ENCODE measurements at places on chromosomes 3 and 15. TPM values are rescaled to one million over a fixed set of nuclear protein-coding genes. Genes with fewer than 3 reads are reported as not detected.

The SYNPR gene
- not detected for total RNA-seq

The DMXL2 gene
- total RNA-seq, result 31.2 TPM

The COMMD2 gene
- 28.0 TPM for total RNA-seq

The NUP210 gene
- 0.33 TPM for total RNA-seq

The ATP13A5 gene
- not detected for total RNA-seq

The ARNT2 gene
- total RNA-seq, result 9.8 TPM

The LDHAL6B gene
- total RNA-seq, result not detected

The ECE2 gene
- not detected for total RNA-seq

The ATP8B4 gene
- 19.5 TPM for total RNA-seq

The FAM107A gene
- under 0.01 TPM for total RNA-seq
